ENCODE measurements at places on chromosomes 7 and 10.
A peak's percentile ranks its signal among the peaks of the same experiment; 100 is the strongest.

GRCh38 chr7:54201501-54201900 lies 340.7 kb upstream of the VSTM2A start:
- no peak for DNase-seq

GRCh38 chr10:62632071-62632809 lies 172.3 kb upstream of the ADO start:
- DNase-seq, result peak; percentile 35

DNA sequence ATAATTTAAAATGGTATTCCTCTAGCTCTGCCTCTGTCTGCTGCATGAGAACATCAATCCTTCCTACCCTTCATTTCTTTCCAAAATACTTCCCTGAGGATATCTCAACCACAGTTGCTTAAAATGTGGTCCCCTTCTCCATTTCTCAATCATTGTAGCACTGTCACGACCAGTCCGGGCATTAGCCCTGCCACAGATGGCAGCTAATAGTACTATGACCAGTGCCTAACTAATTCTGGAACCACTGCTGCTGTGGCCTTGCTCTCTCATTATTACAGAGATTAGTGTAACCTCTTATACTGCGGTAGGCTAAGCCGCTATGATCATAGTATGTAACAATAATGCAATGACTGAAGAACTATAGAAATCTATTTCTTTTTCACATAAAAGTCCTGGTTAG lies 66.0 kb downstream of the REEP3 start:
- DNase-seq, result no peak

DNA sequence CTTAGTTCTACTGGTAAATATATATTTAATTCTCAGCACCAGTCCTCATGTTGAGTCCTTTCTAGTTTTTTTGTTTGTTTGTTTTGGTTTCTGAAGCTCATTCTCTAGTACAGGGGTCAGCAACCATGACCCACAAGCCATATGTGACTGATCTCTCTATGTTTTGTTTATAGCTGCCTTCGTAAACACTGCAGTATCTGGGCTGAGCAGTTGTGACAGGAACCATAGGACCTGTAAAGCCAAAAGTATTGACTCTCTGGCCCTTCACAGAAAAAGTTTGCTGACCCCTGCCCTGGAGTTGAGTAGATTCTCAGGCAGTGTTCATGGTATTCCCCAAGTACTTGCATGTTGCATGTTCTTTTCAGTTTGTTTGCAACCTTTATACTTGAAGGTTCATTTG lies 20.8 kb downstream of the NET1 start:
- no peak for DNase-seq

DNA sequence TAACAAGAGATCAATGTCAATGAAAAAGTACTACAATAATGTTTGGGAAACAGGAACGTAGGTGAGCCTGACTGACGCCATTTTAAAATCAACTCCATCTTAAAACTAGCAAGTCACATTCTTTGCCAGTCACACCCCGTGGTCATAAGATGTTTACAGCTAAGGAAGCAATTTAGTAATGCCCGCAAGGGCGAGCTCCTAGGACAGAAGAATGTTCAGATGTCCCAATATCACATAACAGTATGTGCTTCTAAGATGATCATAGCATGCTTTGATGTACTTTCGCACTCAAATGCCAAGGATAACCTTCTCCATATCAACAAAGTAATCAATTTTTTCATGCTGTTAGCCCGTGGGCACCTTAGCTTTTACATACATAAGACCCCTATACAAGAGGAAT lies 113.8 kb upstream of the EGFR start:
- no peak for DNase-seq

Measured in activated CD4-positive, alpha-beta T cell treated with anti-CD3 and anti-CD28 coated beads for 1 hour (primary cell).